Colonic mucosa (tissue), 4 donors: ENCODE measurements at places on chromosomes 1 and 21.
A peak's percentile ranks its signal among the peaks of the same experiment; 100 is the strongest.

GRCh38 chr1:94271373-94271772 is 34.0 kb upstream of the ARHGAP29 start:
- no peak for DNase-seq

DNA sequence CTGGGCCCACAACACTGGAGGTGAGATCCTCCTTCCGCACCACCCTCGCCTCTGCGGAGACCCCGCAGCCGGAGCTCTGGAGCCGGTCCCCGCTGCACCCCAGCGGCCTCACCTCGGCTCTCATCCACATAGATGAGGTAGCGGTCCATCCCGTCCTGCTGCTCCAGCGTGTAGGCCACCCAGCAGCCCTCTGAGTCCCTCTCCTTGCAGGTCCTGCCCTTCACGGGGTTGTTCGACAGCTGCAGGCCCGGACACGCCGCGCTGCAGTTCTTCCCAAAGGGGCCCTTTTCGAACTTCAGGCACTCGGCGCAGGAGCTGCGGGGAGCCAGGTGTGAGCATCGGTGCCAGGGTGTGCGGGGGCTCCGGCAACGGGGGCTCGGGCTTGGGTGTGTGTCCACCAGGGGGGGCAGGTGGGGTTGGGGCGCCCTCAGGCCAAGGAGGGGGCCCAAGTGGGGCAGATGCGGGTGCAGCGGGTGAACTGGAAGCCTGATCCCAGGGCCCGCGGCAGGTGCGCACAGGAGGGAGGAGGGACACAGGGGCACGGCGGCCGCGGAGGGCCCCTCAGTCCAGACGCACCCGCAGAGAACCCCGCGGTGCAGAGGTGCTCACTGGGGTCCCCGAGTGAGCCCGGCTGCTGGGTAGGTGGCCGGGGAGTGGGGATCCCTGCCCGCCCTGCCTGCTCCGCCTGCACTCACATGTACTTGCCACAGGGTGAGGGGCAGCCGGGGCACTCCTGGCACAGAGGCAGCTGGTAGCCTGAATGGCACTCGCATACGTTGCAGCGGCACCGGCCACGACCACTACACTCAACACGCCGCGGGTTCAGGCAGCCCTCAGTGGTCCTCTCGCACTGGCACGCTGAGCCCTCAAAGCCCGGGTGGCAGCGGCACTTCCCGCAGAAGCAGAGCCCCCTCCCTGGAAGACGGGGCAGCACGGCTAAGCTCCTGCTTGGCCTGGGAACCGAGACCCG is 15.4 kb upstream of the PTTG1IP start:
- DNase-seq = no peak

GRCh38 chr1:50705041-50705440 is 255.0 kb downstream of the FAF1 start:
- DNase-seq = no peak

DNA sequence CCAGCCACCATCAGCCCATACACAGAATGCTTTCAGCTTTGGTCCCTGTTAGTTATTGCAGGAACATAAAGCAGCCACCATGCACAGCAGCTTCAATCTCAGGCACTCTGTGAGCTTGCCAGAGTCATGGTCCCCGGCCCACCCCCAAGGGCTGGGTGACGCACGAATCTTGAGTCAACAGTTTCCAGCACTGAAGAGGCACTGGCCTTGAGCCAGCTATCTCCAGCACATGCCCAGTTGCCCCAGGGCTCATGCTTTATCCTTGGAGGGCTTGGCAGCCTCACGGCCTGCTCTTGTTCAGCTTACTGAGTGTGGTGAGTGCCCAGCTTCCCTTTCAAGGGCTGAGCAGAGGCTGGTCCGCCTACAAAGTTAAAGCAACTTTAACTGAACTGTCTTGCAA is 200.7 kb upstream of the RAB4A start:
- DNase-seq = peak; percentile 52

DNA sequence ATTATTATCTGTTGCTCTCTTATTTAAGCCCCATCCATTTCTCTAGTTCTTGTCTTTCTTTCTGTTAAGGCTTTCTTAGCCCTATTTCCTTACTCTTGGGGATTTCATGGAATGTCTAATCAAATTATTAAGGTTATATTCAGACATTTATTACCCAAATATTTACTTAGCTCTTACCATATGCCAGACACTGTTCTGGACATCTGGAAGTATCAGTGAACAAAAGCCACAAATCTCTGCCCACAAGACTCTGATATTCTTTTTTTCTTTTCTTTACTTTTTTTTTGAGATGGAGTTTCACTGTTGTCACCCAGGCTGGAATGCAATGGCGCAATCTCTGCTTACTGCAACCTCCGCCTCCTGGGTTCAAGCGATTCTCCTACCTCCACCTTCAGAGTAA is 74.3 kb upstream of the NBL1 start:
- no peak for DNase-seq

- no peak for DNase-seq
These were observed 7.5 kb downstream of the PRPF38B start for GRCh38 chr1:108699375-108700332.

DNA sequence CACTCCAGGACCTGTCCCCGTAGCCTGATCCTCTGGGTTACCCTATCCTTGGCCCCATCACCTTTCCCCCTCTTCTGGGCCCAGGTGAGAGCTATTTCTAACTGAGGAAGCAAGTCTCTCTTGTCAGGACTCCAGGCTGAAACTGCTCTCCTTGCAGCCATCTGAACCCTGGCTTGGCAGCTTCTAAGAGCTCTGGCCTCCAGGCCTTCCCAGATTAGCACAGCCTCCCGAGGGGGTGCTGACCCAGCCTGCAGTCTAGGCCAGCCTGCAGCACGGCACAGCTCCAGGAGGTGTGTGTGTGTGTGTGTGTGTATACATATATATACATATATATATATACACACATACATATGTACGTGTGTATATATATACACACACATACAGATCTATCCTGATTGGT is 17.4 kb downstream of the CACNA1S start:
- no peak for DNase-seq

- no peak for DNase-seq
These were observed 267.9 kb upstream of the DPYD start for GRCh38 chr1:98188774-98189173.

GRCh38 chr1:71014178-71014579 is 33.4 kb downstream of the PTGER3 start:
- DNase-seq = no peak

DNA sequence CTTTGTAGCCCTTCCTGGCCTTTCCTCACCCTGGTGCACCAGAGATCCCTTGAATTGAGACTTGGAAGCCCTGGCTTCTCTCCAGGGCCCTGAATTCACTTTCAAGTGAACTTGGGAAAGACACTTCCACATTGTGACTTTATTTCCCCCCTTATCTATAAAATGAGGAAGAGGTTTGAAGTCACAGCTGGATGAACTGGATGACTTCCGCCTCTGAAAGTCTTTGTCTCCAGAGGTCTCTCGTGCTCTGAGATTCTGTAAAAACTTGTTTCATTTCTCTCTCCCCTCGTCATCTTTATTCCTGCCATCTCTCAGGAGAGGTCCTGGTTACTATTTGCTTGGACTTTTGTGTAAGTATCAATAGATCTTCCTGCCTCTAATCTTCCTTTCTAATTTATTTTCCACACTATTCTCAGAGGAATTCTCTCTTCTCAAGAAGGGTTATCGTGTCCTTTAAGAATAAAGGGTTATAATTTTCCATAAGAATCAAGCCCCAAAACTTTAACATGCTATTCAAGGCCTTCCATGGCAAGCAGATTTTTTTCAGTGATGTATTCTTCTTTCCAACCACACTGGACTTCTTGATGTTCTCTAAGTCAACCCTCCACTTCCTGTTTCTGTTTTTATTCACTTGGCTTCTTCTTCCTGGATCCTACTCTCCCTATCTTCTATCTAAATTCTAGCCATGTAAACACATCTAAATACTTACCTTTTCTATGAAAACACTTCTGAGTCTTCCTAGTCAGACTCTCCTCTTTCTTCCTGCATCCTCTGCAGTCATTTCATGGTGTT is 6.5 kb upstream of the RPTN start:
- no peak for DNase-seq

GRCh38 chr1:159076438-159077119 is at the start of gene AIM2:
Gene AIM2 (minus strand): TSS chr1:159076766. CDS start chr1:159073499, 3,267 bp downstream.
- no peak for DNase-seq

DNA sequence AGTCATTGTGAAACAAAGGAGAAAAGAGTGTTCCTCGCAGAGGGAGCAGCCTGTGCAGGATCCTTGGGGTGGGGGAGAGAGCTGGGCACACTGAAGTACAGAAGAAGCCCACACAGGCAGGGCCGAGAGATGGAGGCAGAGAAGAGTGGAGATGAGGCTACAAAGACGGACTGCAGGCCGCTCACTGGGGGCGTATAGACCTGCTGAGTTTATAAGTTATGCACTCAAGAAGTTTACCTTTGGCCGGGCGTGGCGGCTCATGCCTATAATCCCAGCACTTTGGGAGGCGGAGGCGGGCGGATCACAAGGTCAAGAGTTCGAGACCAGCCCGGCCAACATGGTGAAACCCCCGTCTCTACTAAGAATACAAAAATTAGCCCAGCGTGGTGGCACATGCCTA is 7.6 kb upstream of the SLAMF9 start:
- peak; percentile 74 for DNase-seq

- peak; percentile 47 for DNase-seq
These were observed 85.7 kb downstream of the BRINP2 start for GRCh38 chr1:177256153-177257075.

- no peak for DNase-seq
These were observed 3.8 kb downstream of the F13B start for GRCh38 chr1:197063212-197063611.

DNA sequence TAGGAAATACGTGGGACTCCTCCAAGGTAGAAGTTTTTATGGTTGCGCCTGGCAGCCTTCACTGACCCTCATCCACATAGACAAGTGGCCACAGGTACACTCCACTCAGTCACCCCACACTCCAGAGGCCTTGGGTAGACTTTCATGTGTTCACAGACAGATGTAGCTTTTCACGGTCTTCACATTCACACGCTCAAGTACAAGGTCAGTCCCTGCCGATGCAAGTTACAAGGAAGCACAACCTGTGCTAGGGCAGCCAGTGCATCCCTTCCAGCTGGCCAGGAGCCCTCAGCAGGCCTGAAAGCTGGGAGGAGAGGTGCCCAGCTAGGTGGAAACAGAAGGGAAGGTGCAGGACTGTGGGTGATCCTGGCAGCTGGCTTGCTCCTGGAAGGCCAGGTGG is 55.5 kb upstream of the FAM20B start:
- DNase-seq = no peak

DNA sequence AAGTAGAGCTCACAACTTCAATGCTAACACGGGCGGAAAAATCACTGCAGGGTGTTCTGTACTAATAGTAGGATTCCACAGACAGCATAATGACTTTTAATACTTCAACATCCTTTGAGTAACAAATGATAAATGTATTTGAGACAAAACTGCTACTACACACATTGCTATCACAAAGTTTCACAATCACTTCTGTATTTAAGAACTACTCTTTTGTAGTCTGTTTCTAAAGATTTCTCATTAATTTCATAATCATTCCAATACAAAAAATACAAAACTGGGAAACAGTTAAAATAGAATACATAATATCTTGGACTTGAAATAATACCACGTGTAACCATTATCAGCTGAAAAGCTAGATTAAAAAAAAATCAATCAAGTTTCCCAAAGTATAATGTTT is 2.7 kb downstream of the HMGN1 start:
- DNase-seq = no peak

DNA sequence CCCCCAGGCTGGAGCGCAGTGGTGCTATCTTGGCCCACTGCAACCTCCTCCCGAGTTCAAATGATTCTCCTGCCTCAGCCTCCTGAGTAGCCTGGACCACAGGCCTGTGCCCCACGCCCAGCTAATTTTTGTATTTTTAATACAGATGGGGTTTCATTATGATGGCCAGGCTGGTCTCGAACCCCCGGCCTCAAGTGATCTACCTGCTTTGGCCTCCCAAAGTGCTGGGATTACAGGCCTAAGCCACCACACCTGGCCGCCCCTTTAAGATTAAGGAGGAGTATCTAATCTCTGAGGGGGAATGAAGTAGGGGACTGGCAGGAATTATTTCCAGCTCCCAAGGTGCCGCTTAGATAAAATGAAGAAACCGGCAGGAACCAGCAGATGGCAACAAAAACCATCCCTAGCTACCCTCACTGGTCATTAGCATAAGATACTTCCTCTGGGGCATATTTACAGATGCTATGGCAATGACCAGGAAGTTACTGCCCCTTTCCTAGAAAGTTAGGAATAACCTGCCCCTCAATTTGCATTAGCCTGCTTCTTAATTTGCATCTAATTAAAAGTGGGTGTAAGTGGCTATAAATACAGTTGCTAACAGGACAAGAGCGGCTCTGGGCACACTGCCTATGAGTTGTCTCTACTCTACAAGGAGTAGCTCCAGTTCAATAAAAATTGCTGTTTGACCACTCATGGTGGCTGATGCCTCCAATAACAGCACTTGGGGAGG is 7.1 kb upstream of the NSUN4 start:
- DNase-seq = peak; percentile 33

GRCh38 chr1:231162297-231162969 is 575 bp downstream of the TRIM67 start:
- peak; percentile 30 for DNase-seq

GRCh38 chr1:63813829-63814277 is 40.0 kb downstream of the ROR1 start:
- DNase-seq = no peak

GRCh38 chr1:90357995-90358394 is 359.1 kb downstream of the BARHL2 start:
- DNase-seq = no peak

GRCh38 chr1:194084755-194085154 is 898.3 kb upstream of the B3GALT2 start:
- no peak for DNase-seq

DNA sequence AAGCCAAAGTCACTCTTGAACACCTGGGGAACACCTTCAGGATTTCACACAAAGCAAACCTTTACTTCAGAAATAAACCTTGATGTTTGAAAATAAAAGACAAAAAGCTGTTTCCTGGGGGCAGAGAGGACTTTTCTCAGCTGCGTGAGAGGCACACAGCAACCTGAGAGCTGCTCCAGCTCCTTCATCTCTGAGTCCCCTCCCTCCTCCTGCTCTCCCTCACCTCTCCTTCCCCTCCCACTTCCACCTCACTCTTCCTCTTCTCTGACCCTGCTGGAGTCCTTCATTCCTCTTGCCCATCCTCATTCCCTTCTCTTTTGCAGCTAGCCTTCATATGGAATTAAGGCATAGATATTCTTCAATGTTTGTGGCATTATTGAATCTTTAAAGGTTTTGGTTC is 208.4 kb downstream of the OMA1 start:
- no peak for DNase-seq

GRCh38 chr1:204188959-204189639 is 7.2 kb downstream of the KISS1 start:
- DNase-seq = no peak
